ENCODE measurements at places on chromosomes 1 and 21.
A peak's percentile ranks its signal among the peaks of the same experiment; 100 is the strongest.

DNA sequence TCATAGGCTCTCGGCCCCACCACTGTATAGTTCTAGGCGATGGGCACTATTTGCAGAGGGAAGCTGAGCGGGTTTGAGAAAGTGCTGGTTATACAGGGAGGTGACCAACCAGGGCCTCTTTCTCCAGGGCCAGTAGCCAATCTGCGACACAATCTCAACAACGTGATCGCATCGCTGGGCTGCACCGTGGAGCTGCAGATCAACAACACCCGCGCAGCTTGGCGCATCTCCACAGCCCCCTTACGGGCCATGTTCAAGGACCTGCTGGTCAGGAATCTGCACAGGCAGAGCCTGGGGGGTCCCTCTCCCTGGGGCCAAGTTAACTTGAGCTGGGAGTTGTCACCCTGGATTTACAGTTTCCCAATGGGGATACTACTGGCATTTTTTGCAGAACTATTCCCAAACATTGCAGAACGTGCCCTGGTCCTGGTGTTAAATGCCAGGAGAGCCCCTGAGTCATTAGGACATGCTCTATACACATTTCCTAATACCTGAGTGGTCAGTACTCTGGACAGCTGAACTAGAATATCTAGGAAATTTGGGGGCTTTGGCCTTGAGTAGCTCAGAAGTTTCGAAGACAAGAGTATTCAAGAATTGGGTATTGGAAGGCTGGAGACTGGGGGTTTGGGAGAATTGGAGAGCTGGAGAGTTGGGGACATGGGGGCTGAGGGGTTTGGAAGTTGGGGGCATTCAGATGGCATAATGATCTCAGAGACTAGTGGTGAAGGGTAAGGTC lies 6.9 kb downstream of the DCST1 start:
- DNase-seq: no peak

DNA sequence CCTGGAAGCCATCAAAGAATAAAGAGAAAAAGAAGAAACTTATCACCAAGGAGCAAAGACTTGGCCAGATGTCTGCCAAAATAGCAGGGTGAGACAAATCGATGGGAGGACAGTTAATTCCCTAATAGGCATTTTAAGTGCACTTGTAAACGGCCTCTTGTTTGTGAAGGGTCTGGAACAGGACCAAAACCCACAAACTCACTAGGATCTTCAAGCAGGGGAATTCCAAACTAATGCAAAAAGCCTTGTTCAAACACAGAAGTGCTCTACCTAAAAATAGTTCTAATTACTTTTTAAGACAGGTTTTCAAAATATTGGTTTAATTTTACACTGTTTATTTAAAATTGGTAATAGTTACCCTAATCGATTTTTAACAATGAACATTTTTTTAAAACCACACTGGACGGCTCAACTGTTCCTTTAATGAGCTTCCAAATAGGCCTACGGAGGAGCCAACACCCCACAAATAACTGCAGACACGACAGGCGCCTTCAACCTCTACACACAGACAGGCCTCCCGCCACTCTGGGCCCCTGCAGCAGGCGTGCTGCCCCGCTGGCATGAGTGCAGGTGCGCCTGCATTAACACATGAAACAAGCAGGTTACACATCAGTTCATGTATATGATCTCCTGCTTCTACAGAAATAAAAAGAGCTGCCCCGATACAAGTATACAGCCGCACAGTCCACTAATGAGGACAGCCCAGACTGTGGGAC lies 15.8 kb downstream of the UBE2G2 start:
- no peak for DNase-seq

- no peak for DNase-seq
These were observed 411.8 kb upstream of the DAB1 start for GRCh38 chr1:57835620-57836019.

- no peak for DNase-seq
These were observed 80.4 kb upstream of the LPGAT1 start for GRCh38 chr1:211910913-211911485.

DNA sequence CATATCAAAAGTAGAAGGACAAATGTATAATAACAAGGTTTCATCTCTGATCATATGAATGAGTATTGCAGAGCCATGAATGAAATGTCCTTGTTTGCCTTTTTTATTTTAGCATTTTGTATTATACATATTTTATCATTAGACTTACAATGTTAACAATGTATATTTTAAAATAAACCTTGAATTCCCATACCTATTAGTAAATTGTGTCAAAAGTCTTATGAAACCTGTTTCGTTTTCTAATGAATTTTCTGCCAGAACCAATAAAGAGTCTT lies 646 bp downstream of the DNAJB4 start:
- no peak for DNase-seq

GRCh38 chr1:198359024-198359653 lies 181.3 kb downstream of the ATP6V1G3 start:
- peak; percentile 13 for DNase-seq

DNA sequence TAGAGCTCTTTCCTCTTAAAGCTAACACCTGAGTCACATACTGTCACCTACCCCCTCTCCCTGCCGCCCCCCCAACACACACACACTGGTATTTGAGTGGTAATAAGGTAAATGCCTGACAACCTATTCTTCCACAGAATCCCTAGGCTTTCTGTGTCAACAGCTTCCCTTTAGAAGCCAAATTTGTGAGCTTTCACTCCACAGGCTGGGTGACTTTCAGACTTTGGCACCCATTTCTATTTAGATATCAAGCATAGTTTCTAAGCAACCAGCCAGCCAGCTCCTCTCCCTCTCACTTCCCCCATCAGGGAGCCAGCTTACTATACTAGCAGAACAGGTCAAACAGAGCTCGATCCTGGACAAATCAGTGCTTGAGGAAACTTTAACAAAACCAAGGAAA lies 3.2 kb upstream of the C1orf74 start:
- no peak for DNase-seq

- DNase-seq: no peak
These were observed 9.8 kb downstream of the PTGFR start for GRCh38 chr1:78500529-78500928.

GRCh38 chr1:21530368-21531016 lies 21.3 kb downstream of the ALPL start:
- no peak for DNase-seq

DNA sequence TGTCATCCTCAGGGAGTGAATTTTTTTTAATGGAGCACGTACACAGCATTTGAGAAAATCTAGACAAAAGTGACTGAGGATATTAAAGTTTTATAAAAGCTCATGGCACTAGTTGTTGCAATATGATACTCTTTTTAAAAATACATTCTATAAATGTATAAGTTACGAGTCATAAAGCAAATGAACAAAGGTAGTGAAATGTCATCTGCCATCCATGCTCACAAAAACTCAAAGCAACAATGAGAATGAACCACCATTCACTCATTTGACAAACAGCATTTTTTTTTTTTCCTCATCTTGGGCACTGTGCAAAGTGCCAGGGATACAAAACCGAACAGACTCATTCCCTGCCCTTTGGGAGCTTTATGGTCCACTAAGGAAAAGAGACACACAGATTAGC lies 38.7 kb downstream of the GPR137B start:
- no peak for DNase-seq

All from foreskin melanocyte (primary cell).